ENCODE measurements at places on chromosomes 3 and 15.

DNA sequence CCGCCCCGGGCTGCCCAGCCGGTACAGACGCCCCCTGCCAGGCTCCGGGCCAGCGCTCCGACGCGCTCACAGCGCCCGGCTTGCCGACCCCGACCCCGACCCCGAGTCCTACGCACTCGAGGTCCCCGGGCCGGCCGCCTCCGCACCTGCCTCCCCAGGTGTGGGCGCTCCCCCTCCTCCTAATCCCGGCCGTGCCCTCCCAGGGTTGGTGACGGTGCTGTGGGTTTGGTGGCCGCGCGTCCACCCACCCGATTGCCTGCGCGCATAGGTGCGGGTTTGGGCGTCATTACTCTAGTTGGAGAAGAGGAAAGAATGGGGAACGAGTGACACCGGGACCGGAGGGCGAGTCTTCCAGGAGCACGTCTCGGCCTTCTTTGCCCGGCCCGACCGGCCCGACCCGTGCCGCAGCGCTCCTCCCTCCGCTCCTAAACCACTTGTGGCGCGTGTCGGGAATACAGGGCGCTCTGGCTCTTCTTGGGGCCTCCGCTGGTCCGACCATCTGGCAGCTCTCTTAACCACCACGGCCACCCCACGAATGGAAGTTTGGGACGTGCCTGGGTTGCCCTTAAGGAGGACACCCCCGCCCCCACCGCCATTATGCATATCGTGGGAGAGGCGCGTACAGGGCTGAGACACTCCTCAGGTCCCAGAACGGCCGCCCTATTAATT is 810 bp upstream of the THRB start:
- DNase-seq: no peak

GRCh38 chr15:36356978-36357601 is 222.3 kb upstream of the CDIN1 start:
- no peak for DNase-seq

DNA sequence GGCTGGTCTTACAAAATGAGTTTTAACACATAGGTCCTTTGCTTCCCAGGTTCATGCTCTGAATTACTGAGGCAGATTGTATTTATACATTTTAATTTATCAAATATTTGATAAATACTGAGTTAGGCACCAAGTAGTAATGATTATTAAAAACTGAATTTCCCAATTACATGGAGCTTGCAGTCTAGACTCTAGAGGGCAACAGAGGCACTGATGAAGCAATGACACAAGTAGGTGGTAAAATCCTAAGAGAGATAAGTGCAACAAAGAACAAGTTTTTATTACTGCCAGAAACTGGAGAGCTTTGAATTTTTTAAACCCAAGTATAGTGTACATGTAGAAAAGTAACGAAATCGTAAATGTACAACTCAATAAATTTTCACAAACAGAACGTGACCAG is 406.2 kb upstream of the RARB start:
- no peak for DNase-seq

DNA sequence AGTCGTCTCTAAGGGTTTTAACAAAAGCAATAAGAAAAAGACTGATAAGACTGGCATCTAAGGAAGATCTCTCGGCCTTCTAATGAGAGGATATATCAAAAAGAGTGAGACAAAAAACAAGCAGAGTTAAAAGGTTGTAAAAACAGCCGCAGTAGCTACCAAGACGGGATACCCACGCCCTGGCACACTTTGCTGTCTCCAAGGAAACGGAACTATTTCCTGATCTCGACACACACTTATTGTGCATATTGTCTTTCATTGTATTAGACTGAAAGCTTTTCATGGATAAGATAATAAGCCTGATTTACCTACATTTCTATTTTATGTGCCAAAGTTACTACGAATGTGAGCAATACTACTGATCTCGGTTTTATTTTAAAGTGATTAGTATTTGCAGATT is 161.5 kb upstream of the MCTP2 start:
- DNase-seq: no peak

DNA sequence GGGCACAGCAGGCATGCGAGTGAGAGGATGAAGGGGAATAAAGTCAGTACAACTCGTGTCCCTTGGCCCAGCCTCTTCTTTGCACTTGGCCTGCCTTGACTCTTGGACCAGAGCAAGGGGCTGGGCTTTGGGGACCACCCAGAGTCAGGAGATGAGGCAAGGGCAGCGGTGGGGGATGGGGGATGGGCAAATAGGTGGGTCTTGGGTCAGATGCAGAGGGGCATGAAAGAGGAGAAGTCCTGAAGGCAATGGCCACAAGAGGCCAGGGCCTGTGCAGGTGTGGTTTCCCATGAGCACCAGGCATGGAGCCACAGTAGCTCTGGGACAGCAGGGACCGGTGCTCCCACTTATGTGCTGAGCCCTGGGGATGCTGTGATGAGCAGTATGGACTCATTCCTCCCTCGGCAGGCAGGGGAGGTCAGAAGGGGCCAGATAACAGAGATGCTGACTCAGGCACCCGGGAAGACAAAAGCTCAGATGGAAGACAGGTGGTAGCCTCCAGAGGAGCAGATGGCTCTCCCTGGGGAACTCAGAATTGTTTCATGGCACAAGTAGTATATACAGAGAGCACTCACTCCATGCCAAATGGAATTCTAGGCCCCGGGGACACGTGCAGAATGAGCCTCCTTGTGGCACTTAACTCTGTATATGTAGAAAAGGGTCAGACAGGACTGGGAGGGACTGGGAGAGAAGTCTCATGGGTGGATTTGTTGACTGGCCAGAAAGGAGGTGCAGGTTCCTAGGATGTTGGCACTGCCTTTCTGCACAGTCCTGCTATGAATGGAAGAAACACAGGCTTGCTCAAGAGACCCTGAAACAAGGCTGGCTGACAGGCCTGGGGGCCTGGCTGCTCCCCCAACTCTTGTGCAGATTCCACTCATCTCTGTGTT is 14.3 kb downstream of the ZBTB47 start:
- DNase-seq: no peak

DNA sequence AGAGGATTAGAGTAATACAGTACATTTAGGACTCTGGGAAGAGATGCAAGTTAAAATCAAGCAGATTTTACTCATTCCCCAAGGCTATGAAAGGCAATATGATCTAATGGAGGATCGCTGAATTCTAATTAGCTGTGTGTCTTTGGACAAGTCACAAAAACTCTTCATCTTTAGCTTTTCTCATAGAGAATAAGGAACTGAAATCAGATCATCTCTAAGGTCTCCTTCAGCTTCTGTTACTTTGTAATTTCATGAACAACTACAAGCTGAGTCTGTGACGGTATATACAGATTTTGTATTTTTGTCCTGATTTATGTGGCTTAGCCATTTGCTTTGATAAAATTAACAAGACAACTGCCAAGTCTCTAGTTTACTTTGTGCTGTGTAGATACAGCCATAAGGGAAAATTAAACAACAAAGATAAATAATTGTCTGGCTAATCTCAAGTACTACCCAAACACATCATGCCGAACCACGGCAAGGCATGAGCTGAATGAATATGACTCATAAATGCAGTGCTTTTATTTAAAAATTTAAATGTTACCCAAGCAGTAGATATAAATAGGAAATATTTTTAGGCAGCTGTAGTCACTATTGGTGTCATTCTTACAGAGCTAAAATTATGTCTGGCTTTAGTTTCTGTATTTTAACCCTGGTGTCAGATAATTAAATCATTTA is 81.5 kb downstream of the GAP43 start:
- DNase-seq: no peak

- no peak for DNase-seq
Observed at GRCh38 chr3:160758929-160759577, 3.0 kb downstream of the PPM1L start.

DNA sequence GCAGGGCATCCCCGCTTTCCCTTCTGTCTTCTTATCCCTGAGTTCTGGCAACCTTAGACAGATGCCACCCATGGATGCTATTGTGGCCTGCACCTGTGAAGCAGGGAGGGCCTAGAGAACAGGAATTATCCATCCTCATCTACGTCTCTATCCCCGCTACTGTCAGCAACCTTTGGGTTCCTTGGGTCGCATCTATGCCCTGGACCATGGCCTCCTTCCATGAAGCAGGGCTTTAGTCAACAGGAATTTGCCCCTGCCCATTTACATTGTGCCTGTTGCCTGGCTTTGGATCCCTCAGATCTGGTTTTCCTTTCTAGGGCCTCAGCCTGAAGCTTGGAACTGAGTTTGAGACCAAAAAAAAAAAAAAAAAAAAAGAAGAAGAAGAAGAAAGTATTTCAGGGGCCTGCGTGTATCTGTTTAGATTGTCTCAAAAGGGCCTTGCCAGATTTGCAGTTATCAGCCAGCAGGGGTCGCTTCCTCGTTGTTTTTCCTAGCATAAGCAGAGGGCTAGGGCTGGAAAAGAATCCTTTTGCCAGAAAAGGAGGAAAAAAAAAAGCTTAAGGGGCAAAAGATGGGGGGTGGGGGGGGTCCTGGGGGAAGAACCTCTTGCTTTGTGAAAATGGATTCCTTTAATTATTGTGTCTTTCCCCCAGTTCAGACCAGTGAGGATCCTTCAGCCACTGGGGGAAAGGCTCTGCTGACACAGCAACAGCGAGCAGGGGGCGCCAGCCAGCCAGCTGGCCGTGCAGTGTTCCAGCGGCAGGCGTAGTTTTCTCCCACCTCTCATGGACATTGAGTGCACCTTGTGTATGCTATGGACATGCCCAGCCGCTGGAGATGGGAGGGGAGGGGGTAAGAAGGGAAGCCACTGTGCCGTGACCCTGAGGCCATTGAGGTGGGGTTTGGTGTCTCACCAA is 65.7 kb upstream of the ALDH1L1 start:
- no peak for DNase-seq

- DNase-seq: no peak
Observed at GRCh38 chr3:160400702-160401150, 1.3 kb downstream of the SMC4 start.

DNA sequence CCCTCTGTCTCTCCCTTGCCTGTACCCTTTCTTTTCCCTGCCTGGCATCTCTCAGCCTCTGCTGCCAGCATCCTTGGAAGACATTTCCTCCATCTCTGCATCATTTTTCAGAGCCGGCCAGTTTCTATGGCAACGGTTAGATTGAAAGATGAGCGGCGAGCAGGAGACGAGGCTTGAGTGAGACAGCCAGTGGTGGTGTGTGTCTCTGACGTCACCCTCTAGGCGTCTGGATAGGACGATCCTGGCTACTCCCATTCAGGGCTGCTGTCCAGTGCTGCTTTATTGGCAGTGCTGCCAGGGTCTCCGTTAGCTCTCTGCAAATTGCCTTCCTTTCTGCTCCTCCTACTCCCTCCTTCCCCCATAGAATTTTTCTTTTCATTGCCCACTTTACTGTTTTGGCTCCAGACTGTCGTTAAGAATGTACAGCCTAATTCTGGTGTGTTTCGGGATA is 57.9 kb downstream of the TRAK1 start:
- DNase-seq: no peak

DNA sequence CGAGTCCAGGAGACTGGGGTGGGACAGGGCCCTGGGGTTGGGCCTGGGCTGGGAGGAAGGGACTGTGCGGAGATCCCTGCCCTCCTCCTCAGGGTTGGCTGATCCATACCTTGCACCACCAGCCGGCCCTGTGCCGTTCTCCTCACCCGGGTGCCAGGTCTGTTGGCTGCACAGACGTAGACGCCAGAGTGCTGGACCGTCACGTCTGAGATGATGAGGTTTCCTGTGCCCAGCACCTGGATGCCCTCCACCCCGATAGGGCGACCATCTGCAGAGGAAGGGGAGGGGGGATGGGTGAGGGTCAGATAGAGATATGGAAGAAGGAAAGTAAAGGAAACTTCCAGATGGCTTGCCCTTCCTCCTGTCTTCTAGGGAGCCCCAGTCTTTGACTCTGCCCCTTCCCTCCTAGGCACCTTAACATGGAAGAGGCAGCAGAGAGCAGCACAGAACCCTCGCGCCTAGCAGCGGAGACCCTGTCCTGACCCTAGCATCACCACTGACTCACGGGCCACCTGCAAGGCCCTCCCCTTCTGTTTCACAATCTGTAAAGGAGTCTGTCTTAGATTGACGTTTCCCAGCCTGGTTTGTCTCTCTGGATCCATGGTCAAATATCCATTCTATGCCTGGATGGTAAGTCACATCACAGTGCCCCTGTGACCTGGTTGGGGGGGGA is 28.8 kb downstream of the RNU5B-1 start:
- no peak for DNase-seq

GRCh38 chr15:83537606-83538005 is 90.5 kb downstream of the SH3GL3 start:
- no peak for DNase-seq

DNA sequence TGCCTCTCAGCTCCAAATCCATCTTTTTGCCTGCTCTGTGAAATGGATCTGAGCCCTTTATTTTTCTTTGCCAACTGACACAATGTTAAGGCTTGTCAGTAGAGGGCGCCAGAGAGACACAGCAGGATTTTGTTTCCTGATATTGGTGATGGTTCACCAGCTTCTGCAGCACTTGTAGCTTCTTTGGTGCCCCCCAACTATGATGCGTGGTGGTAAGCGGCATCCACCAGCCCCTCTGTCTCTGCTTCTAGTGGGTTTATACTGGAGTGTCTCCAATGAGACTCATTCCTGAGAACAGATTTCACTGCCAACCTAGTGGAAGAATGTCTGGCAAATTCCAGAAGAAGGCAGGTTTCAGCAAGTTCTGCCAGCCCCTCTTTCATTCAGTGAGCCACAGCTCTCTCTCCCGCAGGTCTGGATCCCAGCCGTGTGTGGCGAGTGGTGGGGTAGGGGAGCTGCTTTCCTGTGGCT is 471.9 kb upstream of the FRG2C start:
- DNase-seq: no peak

DNA sequence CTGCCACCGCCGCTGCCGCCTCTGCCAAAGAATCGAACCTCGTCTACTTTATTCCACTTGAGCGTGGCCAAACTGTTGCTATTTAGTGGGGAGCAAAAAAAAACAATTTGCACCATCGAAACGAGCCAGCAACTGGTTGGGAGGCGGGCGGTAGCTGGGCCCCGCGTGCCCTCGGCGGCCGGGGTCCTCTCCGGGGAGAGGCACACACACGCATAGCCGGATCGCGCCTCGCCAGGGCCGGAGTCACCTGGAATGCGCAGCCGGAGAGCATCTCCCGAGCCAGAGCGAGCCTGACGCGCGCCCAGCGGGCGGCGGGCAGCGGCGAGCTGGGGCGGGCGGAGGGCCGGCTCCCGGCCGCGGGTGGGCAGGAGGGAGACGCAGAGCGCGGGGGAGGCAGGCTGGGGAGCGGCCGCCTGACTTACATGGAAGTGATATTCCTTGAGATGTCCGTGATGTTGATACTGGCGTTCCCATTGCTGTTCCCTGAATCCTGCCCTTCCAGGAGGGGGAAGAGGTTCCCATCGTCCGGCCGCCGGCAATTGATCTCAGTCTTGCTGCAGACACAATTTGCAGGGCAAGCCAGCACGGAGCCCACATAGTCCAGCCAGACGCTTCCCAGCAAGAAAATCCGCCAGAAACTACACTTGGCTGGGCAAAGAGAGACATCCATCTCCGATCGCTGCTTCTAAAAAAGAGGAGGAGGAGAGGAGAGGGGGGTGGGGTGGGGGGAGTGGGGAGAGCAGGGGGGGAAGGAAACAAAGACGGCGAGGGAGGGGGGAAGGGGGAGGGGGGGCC is 858 bp downstream of the NTRK3 start:
- no peak for DNase-seq

GRCh38 chr3:64489361-64490044 is 198.3 kb downstream of the ADAMTS9 start:
- DNase-seq: no peak

GRCh38 chr3:10398341-10398740 is 77.4 kb upstream of the SEC13 start:
- DNase-seq: no peak

All from GF-D8 (cell line).